Activated CD4-positive, alpha-beta T cell treated with anti-CD3 and anti-CD28 coated beads, Interleukin-2, amount 50 U/mL, for 1 hour (primary cell): ENCODE measurements at places on chromosomes 12 and 14.

DNA sequence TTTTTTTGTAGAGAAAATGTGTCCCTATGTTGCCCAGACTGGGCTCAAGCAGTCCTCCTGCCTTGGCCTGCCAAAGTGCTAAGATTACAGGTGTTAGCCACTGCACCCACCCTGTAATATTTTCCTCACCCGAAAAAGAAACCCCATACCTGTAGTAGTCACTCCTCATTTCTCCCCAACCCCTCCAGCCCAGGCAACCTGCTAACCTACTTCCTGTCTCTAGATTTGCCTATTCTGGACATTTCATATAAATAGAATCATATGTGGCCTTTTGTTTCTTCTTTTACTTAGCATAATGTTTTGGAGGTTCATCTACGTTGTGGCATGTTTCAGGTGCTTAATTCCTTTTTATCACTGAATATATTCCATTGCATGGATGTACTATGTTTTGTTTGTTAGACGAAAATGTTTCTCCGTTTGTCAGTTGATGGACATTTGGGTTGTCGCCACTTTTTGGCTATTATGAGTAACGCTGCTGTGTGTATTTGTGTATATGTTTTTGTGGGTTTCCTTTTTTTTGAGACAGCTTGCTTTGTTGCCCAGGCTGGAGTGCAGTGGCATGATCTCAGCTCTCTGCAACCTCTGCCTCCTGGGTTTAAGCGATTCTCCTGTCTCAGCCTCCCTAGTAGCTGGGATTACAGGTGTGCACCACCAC is 6.2 kb downstream of the ANKRD13A start:
- DNase-seq, result peak; percentile 22

DNA sequence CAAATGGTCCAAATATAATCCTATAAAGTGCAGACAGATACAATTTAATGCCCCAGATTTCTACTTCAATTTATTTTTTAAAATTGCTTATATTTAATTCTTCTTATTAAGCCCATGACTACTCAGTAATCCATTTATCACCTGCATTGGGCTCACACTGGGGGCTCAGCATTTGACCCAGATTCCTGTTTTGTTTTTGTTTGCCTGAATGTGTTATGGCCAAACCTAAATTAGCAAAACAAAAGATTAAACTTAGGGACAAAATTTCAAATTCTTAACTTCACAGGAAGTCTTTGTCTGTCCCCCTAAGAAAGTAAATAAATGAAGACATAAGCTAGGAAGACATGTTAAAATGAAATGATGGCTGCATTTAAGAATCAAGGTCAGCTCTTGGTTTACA is 322.3 kb downstream of the RMST start:
- DNase-seq, result no peak

GRCh38 chr12:58459191-58459590 is 461.1 kb downstream of the LRIG3 start:
- no peak for DNase-seq

- no peak for DNase-seq
These were observed 23.8 kb downstream of the MLXIP start for GRCh38 chr12:122102331-122102730.

DNA sequence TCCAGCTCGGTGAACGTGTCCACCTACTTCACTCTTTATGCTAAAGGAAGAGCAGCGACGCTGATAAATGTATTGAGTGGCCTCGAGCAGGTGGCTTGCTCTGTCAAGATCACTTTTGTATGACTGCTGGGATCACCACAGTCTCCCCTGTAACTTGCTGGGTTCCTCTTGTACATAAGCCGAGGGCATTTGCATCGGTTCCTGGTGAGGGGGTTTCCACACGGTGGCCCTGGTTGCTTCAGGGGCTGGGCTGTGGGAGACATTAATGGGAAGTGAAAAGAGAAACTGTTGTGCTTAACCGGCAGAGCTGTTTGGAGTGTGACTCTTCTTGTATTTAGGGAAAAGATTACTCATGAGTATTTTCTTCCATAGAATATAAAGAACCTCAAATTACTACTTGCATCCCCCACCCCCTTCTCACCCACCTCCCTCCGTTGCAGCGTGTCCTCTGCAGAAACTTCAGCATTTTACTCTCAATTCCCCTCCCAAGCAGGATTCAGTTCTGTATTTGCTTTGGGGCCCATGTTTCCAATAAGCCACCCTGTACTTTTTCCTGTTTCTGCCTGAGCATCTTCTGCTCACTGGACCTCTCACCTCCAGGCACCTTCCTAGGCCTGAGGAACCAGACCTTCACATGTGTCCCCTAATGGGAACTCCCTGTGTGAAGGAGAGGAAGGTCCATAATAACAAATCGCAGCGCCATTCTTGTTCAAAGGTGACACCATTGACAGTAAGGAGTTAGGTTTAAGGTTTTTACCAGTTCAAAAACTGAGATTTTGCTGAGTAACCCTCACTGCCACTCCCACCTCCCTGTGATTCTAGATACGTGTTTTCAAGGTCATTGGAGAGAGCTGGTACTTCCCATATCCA is 187.0 kb downstream of the ETV6 start:
- DNase-seq, result no peak

- DNase-seq, result no peak
These were observed 77.7 kb upstream of the KITLG start for GRCh38 chr12:88658009-88658408.

- no peak for DNase-seq
These were observed 614.1 kb downstream of the SLC16A7 start for GRCh38 chr12:60209933-60210332.

DNA sequence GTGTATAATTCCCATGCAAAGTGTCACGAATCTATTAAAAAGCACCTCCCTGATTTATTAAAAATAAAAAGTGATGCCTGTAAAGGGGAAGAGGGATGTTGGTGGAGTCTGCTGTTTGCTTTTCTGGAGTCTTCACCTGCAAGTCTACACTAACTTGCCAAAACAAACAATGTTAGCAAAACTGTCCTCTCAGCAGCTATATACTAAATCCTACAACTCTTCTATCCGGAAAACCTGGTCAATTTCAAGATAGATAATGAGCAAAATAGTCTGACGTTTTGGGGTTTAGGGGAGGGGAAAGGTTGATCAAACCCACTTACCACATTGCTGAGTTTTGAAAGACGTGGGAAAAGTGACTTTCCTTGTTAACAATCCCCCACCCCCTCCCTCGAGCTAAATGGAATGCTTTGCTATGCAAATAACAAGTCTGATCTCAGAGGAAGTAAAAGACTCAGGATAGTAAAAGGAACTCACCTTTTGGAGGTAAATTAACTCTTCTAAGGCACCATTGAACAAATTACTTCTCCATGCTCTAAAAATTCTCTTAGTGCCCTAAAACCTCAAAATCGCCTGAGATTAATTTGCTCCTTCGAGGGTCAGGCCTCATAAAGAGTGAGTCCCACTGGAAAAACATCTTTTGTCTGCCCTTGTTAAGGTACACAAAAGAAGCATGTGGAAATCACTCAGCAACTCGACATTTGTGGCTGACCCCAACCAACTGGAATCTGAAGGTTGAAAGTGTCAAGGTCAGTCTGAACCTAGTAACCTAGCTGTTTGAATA is 13.5 kb downstream of the BMP4 start:
- DNase-seq, result no peak

GRCh38 chr14:73764406-73765280 is 50.5 kb upstream of the PNMA1 start:
- DNase-seq, result no peak

DNA sequence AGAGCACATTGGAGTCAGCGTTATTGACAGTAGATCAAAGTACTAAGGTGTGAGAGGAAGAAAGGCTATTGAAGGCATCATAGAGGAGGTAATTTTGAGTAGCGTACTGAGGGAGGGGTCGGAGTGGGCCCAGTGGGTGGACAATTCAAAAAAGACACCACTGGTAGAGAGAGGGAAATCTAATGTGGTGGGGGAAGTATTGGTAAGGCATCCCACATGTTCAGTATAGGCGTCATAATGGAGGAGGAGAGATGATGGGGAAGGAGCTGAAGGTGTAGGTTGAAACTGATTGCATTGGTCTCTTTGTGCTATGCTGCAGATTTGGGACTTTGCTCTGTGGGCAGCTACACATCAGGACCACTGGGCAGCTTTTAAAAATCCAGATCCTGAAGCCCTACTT is 23.7 kb upstream of the KRT77 start:
- no peak for DNase-seq

DNA sequence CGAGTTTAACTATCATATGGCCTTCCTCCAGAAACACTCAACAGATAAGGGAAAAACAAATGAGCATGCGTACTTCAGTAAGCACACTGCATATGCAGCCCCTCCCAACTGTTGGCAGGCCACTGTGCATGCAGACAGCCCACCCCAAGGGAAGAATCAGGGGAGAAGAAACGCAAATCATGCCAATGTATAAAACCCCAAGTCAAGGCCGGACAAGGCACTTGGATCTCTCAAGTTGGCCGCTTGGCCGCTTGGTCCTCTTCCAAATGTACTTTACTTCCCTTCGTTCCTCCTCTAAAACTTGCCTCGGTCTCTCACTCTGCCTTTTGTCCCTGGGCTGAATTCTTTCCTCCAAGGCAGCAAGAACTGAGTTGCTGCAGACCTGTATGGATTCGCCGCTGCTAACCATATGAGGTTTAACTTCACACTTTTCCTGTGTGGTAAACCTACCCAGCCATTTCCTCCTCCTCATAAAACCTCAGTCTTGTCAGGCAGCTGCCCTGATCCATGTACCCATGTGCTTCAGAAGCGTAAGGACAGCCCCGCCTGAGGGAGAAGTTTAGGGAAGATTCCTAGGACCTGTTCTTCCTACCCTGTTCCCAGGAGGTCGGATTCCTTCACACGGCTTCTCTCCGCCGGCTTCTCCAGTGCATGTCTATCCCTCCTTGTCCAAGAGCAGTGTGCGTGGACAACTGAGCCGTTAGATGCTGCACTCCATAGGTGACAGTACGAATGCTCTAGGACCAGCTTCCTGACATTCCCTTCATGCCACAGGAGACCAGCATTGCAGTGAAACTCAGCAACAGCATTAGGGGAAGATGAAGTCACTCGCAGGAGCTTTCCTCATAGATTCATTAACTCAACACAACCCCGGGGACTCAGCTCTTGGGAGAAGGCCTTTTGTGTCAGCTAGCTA is 188.0 kb downstream of the MON2 start:
- DNase-seq, result no peak

GRCh38 chr14:58245562-58245961 is 919 bp downstream of the PSMA3 start:
- no peak for DNase-seq

GRCh38 chr14:104101086-104101621 is 15.7 kb downstream of the ASPG start:
- DNase-seq, result no peak
